ENCODE measurements at places on chromosomes 11 and 22.

- no peak for DNase-seq
Observed at GRCh38 chr11:133127741-133128140, 404.6 kb downstream of the OPCML start.

DNA sequence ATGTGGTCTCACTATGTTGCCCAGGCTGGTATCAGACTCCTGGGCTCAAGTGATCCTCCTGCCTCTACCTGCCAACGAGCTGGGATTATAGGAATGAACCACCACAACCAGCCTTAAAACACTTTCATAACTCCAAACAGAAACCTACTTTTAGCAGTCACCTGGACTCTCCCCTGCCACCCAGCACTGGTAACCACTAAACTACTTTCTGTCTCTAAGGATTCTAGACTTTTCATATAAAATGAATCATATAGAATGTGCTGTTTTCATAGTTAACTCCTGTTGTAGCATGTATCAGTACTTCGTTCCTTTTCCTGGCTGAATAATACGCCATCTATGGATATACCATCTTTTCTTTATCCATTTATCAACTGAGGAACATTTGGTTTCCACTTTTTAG, 29.4 kb upstream of the PISD start:
- no peak for DNase-seq

DNA sequence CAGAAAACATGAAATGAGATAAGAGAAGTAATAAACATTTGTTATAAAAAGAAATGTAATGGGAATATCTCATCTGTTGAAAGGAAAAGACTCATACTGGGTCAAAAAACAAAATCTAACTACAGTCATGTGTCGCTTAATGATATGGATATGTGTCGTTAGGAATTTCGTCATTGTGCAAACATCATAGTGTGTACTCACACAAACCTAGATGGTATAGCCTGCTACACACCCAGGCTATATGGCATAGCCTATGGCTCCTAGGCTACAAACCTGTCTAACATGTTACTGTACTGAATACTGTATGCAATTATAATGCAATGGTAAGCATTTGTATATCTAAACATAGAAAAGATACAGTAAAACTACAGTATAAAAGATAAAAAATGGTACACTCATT, 89.8 kb upstream of the ZC3H12C start:
- DNase-seq: no peak

DNA sequence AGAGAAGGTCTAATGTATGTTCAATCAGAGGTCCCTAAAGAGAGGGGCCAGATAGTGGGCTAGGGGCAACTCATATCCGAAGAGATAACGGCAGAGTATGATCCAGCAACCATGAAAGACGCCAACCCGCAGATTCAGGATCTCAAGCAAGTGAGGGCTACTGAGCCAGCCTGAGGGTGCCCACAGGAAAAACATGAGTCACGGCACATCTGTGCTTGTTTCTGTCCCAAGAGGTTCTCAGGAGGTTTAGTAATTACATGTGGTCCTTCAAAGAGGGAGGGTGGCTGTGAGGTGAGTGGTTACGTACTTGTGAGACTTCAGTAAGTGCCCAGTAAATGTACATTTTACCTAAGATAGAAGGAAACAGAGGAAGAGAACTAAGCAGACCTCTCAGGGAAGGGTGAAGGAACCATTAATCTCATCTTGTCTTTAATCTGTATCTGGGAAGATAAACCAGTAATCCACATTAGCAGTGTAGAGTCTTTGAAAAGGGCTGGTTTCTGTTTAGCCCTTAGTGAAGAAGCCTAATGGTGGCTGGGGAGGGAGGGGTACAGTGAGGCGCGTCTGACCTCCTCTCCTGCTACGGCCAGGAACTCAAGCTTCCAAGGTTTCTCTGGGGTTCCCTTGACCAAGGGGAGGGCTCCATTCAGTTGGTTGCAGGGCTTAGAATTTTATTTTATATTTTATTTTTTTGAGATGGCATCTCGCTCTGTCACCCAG, 10.2 kb downstream of the SIRT3 start:
- no peak for DNase-seq
